ENCODE measurements at places on chromosomes 16 and 17. TPM values are rescaled to one million over a fixed set of nuclear protein-coding genes. Genes with fewer than 3 reads are reported as not detected.

The KRT32 gene
- total RNA-seq, result not detected

GRCh38 chr17:81207610-81208581 lies 14.9 kb downstream of the CEP131 start:
- no peak for DNase-seq

The SOST gene
- not detected for total RNA-seq

GRCh38 chr16:27353853-27354252 lies 40.1 kb downstream of the IL4R start:
- no peak for DNase-seq

The SCNN1G gene
- 39.3 TPM for total RNA-seq
